ENCODE measurements at places on chromosomes 13 and 19. TPM values are rescaled to one million over a fixed set of nuclear protein-coding genes. Genes with fewer than 3 reads are reported as not detected.

GRCh38 chr19:1962674-1963073 lies 21.7 kb downstream of the CSNK1G2 start:
- H3K4me1 ChIP-seq = peaks cover 21% of the 10 kb centered on the region
- H3K36me3 ChIP-seq = peaks cover 3% of the 10 kb centered on the region
- no peak overlapping the region for H3K27ac ChIP-seq
- no peak for DNase-seq

DNA sequence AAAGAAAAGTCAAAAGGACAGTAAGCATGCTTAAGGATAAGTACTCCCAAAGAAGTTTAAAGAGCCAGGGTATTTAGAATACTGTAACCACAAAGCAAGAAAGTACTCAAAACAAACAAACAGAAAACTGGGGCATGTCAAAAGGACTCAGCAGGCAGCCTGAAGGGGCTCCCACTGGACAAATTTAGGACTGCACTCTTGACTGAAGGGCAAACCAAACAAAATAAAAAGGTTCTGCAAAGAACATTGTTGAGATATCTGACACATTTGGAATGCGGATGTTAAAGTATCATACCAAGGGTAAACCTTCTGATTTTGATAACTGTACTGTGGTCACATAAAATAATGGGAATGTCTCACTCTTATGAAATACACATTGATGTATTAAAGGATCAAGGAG lies 157.4 kb downstream of the TNFSF13B start:
- no peak for DNase-seq
- no peak overlapping the region for H3K4me3 ChIP-seq
- peaks cover 13% of the 10 kb centered on the region for H3K4me1 ChIP-seq
- H3K27me3 ChIP-seq = no peaks in the 10 kb centered on the region
- H3K36me3 ChIP-seq = no peaks in the 10 kb centered on the region

GRCh38 chr19:2355168-2356035 lies 4.7 kb upstream of the TMPRSS9 start:
- peaks cover 1% of the 10 kb centered on the region for H3K27me3 ChIP-seq
- H3K27ac ChIP-seq = no peak overlapping the region
- H3K4me3 ChIP-seq = no peak overlapping the region
- H3K4me1 ChIP-seq = peaks cover 1% of the 10 kb centered on the region
- no peaks in the 10 kb centered on the region for H3K36me3 ChIP-seq

GRCh38 chr13:99220199-99220935 lies 19.7 kb downstream of the UBAC2 start:
- peaks cover 17% of the 10 kb centered on the region for H3K36me3 ChIP-seq
- H3K4me1 ChIP-seq = peaks cover 88% of the 10 kb centered on the region
- H3K4me3 ChIP-seq = peak overlapping the region; percentile 11

DNA sequence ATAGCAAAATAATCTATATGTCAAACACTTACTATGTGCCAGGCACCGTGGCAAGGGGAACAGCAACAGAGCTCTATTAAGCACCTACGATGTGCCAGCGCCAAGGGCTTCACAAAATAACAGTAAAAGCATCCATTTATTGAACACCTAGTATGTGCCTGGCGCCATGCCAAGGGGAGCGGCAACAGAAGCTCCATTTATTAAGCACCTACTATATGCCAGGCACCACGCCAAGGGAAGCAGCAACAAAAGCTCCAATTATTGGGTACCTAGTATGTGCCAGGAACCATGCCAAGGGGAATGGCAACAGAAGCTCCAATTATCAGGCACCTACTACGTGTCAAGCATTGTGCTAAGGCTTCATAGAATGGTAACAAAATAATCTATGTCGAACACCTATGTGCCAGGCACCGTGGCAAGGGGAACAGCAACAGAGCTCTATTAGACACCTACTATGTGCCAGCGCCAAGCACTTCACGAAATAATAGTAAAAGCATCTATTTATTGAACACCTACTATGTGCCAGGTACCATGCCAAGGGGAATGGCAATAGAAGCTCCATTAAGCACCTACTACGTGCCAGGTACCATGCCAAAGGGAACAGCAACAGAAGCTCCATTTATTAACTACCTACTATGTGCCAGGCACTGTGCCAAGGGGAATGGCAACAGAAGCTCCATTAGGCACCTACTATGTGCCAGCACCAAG lies 107.7 kb downstream of the PTPRS start:
- no peaks in the 10 kb centered on the region for H3K36me3 ChIP-seq
- H3K4me1 ChIP-seq = peaks cover 7% of the 10 kb centered on the region
- H3K4me3 ChIP-seq = no peak overlapping the region
- DNase-seq = no peak
- peaks cover 10% of the 10 kb centered on the region for H3K27me3 ChIP-seq

- no peak for DNase-seq
- H3K4me3 ChIP-seq = no peak overlapping the region
- no peaks in the 10 kb centered on the region for H3K4me1 ChIP-seq
- no peaks in the 10 kb centered on the region for H3K36me3 ChIP-seq
- H3K27ac ChIP-seq = no peak overlapping the region
Measured at GRCh38 chr13:94292323-94292640, 187.2 kb downstream of the DCT start.

DNA sequence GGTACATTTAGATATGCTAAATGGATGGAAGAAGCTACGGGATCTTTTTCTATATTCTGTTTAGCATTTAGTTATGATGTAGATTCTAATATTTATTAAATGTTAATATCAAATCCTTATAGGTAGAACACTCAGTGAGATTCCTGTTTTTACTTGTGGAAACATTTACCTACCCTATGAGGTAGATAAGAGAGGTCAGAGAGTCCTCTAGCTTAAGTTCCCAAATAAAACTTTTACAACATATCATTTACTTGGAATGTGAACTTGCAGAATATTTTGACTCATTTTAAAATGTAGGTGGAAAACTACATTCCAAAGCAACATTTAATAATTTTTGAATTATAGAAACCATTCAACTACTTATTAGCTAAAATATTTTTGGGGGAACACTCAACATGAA lies 63.7 kb downstream of the UBL3 start:
- no peaks in the 10 kb centered on the region for H3K36me3 ChIP-seq
- no peak for DNase-seq
- H3K4me3 ChIP-seq = no peak overlapping the region
- H3K4me1 ChIP-seq = peaks cover 58% of the 10 kb centered on the region
- no peak overlapping the region for H3K27ac ChIP-seq

GRCh38 chr19:48403606-48404005 lies 10.1 kb downstream of the GRIN2D start:
- H3K27me3 ChIP-seq = peaks cover 3% of the 10 kb centered on the region
- no peak overlapping the region for H3K4me3 ChIP-seq
- no peak overlapping the region for H3K27ac ChIP-seq
- peak; percentile 65 for DNase-seq
- H3K4me1 ChIP-seq = peaks cover 9% of the 10 kb centered on the region
- H3K36me3 ChIP-seq = no peaks in the 10 kb centered on the region

DNA sequence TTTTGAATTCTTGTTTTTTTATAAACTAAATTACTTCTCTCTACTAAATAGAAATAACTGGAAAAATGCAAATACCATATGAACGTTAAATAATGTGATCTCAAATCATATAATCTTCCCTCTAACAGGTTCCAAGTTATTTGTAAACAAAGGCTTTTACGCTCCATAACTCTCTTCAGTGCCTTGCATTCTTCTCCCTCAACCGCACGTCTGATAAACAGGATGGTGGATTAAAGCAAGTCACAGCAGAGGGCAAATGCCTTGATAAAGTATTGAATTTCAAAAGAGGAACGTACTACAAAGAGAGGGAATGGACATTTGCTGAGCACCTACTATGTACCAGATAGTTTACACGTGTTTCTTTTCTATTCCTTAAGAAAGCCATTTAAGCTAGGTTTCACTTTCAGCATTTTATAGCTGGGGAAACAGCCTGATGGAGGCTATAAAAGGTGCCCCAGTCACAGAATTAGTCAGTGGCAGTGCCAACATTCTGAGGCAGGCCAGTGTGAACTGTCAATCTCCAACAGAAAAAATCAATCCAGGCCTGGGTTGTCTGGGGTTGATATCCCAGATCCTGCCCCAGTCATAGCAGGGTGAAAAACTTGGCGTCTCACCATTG lies 15.8 kb downstream of the MRPS31 start:
- no peak for DNase-seq
- H3K4me1 ChIP-seq = peaks cover 7% of the 10 kb centered on the region
- H3K4me3 ChIP-seq = no peak overlapping the region
- H3K36me3 ChIP-seq = peaks cover 37% of the 10 kb centered on the region
- H3K27me3 ChIP-seq = no peaks in the 10 kb centered on the region

Gene ZNF723
- 0.12 TPM for total RNA-seq

Gene LGALS16
- total RNA-seq = not detected

Gene EEF2
- 3,113 TPM for total RNA-seq

- peak overlapping the region; percentile 20 for H3K4me3 ChIP-seq
- H3K36me3 ChIP-seq = peaks cover 65% of the 10 kb centered on the region
- peak; percentile 15 for DNase-seq
- H3K27me3 ChIP-seq = no peaks in the 10 kb centered on the region
- H3K4me1 ChIP-seq = peaks cover 74% of the 10 kb centered on the region
Measured at GRCh38 chr19:21023901-21024300, 3.4 kb downstream of the ZNF430 start.
